ENCODE measurements at places on chromosomes 11 and 22.
A peak's percentile ranks its signal among the peaks of the same experiment; 100 is the strongest.

GRCh38 chr11:23988381-23989006 lies 508.4 kb upstream of the LUZP2 start:
- no peak for DNase-seq

DNA sequence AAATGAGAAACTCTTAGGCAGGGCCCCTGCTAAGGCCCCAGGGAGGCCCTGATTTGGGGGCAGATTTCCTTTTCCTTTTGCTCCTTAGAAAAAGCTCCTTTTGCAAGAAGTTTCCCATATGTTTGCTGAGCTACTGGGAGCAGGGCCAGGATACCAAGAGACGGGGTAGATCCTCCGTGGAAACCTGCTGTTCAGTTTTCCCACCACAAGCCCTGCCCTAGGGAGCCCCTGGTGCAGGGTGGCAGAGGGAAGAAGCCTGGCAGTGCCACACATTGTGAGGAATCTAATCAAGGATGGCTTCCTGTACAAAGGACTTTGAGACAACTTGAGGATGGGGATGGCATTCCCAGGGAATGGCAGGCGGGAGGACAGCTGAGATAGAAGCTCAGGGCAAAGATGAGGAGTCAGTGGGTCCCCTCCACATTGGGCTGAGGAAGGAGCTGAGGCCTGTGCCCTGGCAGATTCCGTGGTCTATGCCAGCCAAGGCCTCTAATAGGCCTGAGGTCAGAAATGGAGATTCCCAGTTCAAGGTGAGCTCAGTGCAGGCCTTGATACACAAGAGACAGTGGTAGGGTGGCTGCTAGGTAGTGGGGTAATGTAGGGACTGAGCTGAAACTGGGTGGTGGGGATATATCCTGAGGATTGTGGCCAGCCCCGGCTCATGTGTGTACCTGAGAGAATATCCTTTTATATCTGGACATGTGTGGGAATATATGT lies 15.0 kb downstream of the TUB start:
- DNase-seq, result no peak

- peak; percentile 94 for DNase-seq
Measured at GRCh38 chr11:111362887-111363411, 16.1 kb downstream of the POU2AF1 start.

- no peak for DNase-seq
Measured at GRCh38 chr11:41320238-41320637, 139.2 kb downstream of the LRRC4C start.

GRCh38 chr22:37310075-37310606 lies 27.8 kb downstream of the CYTH4 start:
- no peak for DNase-seq

- no peak for DNase-seq
Measured at GRCh38 chr22:26271427-26271826, 102.2 kb downstream of the SEZ6L start.

Data from pancreas (tissue), 10 donors.